Kidney (tissue), 22 donors: ENCODE measurements at places on chromosomes 3 and 15. TPM values are rescaled to one million over a fixed set of nuclear protein-coding genes. Genes with fewer than 3 reads are reported as not detected.
A peak's percentile ranks its signal among the peaks of the same experiment; 100 is the strongest.

- H3K4me1 ChIP-seq = peaks cover 10% of the 10 kb centered on the region
- peak overlapping the region; percentile 51 for H3K27ac ChIP-seq
- H3K27me3 ChIP-seq = no peaks in the 10 kb centered on the region
- peak; percentile 30 for DNase-seq
Observed at GRCh38 chr15:90716317-90716975, 700 bp upstream of the BLM start.

DNA sequence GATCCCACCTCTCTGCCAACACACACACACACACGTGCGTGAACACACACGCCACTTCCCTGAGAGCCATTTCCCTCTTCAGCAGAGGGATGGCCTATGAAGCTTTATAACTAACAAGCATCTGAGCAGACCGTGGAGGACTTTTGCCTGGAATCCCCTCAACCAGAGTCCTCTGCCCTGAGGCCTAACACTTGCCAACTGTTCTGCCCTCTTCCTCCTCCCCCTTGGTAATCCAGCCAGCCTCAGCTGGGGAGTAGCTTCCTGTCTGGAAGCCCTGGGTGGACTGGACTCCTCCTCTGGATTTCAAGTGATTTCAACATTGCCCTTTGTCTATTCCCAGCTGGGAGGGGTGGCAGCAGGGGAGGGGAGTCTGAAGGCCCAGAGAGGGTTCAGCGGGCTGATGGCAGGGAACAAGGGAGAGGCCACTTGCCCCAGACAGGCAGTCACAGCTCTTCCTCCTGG, 68.4 kb upstream of the HACD2 start:
- peak overlapping the region; percentile 89 for H3K27ac ChIP-seq
- H3K4me1 ChIP-seq = peaks cover 36% of the 10 kb centered on the region
- peak; percentile 56 for DNase-seq
- H3K4me3 ChIP-seq = no peak overlapping the region
- H3K36me3 ChIP-seq = peaks cover 2% of the 10 kb centered on the region

- no peak overlapping the region for H3K27ac ChIP-seq
- no peaks in the 10 kb centered on the region for H3K4me1 ChIP-seq
- no peak overlapping the region for H3K4me3 ChIP-seq
- DNase-seq = no peak
Observed at GRCh38 chr3:50924638-50925037, 249.9 kb downstream of the DOCK3 start.

DNA sequence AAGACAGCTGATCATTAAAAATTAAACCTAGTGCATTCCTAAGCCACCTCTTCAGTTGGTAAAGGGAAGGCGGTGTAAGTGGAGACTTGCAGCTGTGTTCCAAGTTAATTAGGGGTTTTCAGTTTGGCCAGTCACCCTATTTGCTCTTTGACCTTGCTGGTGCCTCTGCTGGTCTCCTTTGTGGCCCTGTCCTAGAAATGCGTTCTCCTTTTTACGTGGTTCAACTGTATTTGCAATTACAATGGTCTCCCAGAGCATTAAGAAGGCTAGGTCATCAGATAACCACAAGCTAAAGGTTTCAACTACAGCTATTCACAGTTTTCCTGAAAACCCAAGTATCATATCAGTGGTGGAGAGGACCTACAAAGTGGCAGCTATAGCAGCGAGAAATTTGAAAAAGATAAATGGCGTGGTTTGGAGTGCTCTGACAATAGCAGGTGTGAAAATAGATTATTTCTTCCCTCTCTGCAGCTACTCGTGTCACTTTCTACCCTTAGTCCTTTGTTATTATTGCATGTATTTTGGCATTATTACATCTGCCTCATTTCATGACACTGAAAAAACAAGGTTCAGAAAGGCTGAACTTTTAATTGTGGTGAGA, 203.5 kb upstream of the TBC1D5 start:
- no peak for DNase-seq
- H3K27me3 ChIP-seq = no peaks in the 10 kb centered on the region
- H3K27ac ChIP-seq = no peak overlapping the region
- H3K4me1 ChIP-seq = no peaks in the 10 kb centered on the region
- no peak overlapping the region for H3K4me3 ChIP-seq

DNA sequence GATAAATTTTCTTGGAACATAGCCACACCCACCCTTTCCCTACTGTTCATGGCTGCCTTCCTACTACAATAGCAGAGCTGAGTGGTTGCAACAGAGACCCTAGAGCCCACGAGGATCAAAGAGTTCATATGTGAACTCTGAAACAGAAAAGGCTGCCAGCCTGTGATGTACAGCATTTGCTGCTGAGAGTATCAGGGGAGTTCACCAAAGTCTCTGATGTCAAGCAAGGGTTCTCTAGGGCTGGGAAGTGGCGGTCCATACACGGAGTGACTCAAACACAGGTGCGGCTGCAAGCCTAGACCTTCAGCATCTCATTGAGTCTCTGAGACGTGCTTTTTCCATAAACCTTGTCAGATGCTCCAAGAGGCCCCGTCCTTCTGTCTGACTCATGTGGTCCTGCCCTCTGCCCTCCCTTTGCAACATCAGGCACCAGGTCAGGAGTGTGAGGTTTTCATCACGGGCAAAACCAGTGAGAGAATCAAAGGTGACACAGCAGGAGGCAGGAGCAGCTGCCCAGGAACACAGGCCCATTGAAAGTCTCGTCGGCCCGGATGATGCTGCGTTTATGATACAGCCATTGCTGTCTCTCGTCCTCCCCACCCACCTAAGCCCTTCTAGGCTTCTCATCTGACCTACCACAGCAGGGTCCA, 42.9 kb downstream of the PCSK6 start:
- no peak overlapping the region for H3K4me3 ChIP-seq
- no peaks in the 10 kb centered on the region for H3K36me3 ChIP-seq
- no peaks in the 10 kb centered on the region for H3K27me3 ChIP-seq
- H3K27ac ChIP-seq = no peak overlapping the region

DNA sequence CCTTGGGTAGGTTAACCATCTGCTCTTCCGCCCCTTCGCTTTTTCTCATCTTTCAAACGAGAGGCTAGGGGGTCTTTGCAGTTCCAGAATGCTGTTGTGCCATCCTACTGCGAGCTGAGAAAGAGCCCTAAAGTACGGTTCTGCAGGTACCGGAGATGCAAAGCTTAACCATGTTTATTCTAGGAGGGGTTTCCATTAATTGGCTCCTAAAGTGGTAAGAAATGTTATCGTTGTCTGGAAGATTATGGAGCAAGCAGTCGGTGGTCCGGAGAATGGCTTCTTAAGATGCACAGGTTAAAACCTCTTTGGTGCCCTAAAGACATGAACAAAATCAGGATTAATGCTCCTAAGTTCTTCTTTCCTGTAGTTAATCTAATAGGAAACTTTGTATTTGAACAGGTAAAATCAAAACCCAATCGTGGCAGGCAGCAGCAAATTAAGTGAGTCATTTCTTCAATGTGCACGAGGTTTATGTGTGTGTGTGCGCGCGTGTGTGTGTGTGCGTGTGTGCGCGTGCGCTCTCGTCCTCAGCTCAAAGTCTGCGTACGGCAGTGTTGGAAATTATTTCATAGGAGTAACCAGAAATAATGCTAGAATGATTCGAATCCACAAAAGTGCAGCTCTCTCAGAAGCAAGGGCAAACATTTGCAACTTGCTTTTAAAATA, 772 bp downstream of the FAM81A start:
- peak overlapping the region; percentile 53 for H3K4me3 ChIP-seq
- H3K27ac ChIP-seq = peak overlapping the region; percentile 5
- H3K4me1 ChIP-seq = no peaks in the 10 kb centered on the region

- H3K27ac ChIP-seq = no peak overlapping the region
- H3K27me3 ChIP-seq = no peaks in the 10 kb centered on the region
- no peak overlapping the region for H3K4me3 ChIP-seq
- peak; percentile 19 for DNase-seq
Observed at GRCh38 chr15:101244036-101244781, 7.6 kb downstream of the CHSY1 start.

GRCh38 chr3:141578202-141578973, 91.6 kb downstream of the RASA2 start:
- H3K4me1 ChIP-seq = no peaks in the 10 kb centered on the region
- DNase-seq = no peak
- no peak overlapping the region for H3K4me3 ChIP-seq

GRCh38 chr15:65087411-65087810, 10.9 kb downstream of the KBTBD13 start:
- peaks cover 25% of the 10 kb centered on the region for H3K4me1 ChIP-seq
- no peaks in the 10 kb centered on the region for H3K36me3 ChIP-seq
- peak overlapping the region; percentile 45 for H3K27ac ChIP-seq

DNA sequence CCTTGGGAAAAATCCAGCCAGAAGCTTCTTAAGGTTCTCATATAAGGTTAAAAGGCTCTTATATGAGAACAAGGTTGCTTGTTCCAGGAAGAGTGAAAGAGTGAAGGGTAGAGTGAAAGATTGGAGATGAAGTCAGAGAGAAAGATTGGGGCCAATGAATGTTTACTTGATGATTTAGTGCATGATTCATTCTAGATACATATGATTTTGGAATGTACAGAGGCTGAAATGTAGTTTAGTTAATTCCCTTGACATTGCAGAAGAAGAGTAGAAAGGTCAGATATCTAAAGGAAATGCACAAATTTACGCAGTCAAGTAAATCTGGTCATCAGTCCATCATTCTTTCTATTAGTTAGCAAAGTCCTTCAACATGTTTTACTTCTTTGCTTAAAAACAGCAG, 619.8 kb upstream of the ZNF717 start:
- no peak overlapping the region for H3K4me3 ChIP-seq
- no peaks in the 10 kb centered on the region for H3K27me3 ChIP-seq
- no peaks in the 10 kb centered on the region for H3K4me1 ChIP-seq
- H3K36me3 ChIP-seq = no peaks in the 10 kb centered on the region
- H3K27ac ChIP-seq = no peak overlapping the region
- DNase-seq = no peak

- H3K27me3 ChIP-seq = no peaks in the 10 kb centered on the region
- no peaks in the 10 kb centered on the region for H3K36me3 ChIP-seq
- H3K4me1 ChIP-seq = no peaks in the 10 kb centered on the region
- H3K27ac ChIP-seq = no peak overlapping the region
- DNase-seq = no peak
Observed at GRCh38 chr15:93166675-93167074, 77.7 kb upstream of the RGMA start.

- H3K27me3 ChIP-seq = no peaks in the 10 kb centered on the region
- H3K27ac ChIP-seq = no peak overlapping the region
- H3K36me3 ChIP-seq = no peaks in the 10 kb centered on the region
- DNase-seq = no peak
Observed at GRCh38 chr3:80213086-80213485, 445.3 kb upstream of the ROBO1 start.

GRCh38 chr3:67578416-67578815, 76.0 kb downstream of the SUCLG2 start:
- no peak overlapping the region for H3K4me3 ChIP-seq
- DNase-seq = no peak
- no peaks in the 10 kb centered on the region for H3K27me3 ChIP-seq
- no peak overlapping the region for H3K27ac ChIP-seq

GRCh38 chr3:78660957-78661356, 1106.8 kb downstream of the ROBO1 start:
- no peaks in the 10 kb centered on the region for H3K27me3 ChIP-seq
- H3K4me1 ChIP-seq = no peaks in the 10 kb centered on the region
- no peaks in the 10 kb centered on the region for H3K36me3 ChIP-seq
- H3K4me3 ChIP-seq = no peak overlapping the region
- no peak for DNase-seq

GRCh38 chr3:188185717-188186251, 31.8 kb downstream of the LPP start:
- H3K4me1 ChIP-seq = peaks cover 29% of the 10 kb centered on the region
- peak overlapping the region; percentile 56 for H3K27ac ChIP-seq
- H3K36me3 ChIP-seq = no peaks in the 10 kb centered on the region
- DNase-seq = no peak
- H3K27me3 ChIP-seq = no peaks in the 10 kb centered on the region

DNA sequence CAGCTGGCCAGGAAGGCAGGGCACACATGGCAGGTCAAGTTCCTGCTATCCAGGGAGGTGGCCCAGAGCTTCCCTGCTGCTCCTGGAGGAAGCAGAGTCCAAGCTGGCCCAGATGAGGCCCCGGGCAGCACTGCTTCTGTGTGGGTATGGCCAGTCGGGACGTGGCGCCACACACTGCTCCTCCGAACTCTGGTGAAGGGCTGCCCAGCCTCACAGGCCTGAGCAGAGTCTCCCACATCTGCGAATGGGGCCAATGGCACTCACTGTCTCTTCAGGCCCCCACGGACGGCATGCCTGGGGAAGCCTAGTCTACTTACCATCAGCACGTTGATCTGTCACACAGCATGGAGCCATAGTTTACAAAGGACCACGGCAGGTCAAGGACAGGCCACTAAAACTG, 2.5 kb upstream of the PLA2G4F start:
- H3K4me3 ChIP-seq = no peak overlapping the region
- peaks cover 43% of the 10 kb centered on the region for H3K36me3 ChIP-seq
- no peaks in the 10 kb centered on the region for H3K27me3 ChIP-seq
- no peak overlapping the region for H3K27ac ChIP-seq
- no peak for DNase-seq

DNA sequence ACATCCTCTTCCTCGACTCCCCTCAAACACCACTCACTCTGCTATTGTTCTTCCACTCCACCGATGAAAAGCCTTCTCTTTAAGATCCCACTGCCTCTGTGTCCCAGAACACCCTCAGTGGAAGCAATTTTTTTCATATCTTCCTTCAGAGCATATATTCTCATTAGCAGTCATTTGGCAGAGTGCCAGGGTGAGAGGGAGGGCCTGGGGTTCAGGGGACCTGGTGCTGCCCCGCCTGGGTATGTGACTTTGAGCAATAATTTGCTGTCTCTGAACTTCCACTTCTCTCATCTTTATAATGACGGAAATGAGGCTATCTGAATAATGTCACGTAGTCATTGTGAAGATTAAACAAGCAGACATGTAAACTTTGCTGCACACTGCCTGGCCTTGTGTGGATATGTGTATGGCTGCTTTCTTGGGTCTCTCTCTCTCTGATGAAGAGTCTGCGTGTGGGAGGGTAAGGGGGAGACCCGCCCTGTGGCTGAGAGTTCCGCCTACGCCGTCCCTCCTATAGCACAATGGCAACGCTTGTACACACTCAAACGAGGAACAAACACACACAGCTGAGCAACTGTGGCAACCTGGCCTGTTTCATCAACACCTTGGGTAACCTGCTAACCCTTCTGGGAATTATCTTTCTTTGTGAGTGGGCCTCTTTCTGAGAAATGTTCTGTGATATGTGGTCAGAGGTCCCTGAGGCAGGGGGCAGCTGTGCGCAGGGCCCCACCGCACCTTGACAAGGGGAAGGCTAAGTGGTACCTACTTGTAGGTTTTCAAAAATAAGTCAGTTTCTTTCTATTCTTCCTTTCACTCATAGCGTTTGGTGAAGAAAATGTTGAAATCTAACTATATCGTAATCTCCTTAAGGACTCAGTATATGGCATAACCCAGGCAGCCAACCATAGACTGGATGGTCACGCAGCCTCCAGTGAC, 369.8 kb downstream of the SV2B start:
- no peaks in the 10 kb centered on the region for H3K4me1 ChIP-seq
- no peak for DNase-seq
- H3K27me3 ChIP-seq = no peaks in the 10 kb centered on the region

- no peak overlapping the region for H3K27ac ChIP-seq
- H3K4me1 ChIP-seq = no peaks in the 10 kb centered on the region
- H3K36me3 ChIP-seq = no peaks in the 10 kb centered on the region
- no peak for DNase-seq
Observed at GRCh38 chr3:73552700-73553099, 72.0 kb downstream of the PDZRN3 start.

The POLQ gene
- total RNA-seq = 0.35 TPM

The DUOX1 gene
- total RNA-seq = 1.6 TPM

The GADL1 gene
- 0.22 TPM for total RNA-seq

The TGM4 gene
- total RNA-seq = not detected

The TICRR gene
- 0.25 TPM for total RNA-seq

The IL12A gene
- 0.22 TPM for total RNA-seq

The ROBO2 gene
- total RNA-seq = 1.3 TPM
